ENCODE measurements at places on chromosomes 2 and 18.

GRCh38 chr18:74241426-74241825, 50.3 kb downstream of the CYB5A start:
- no peak for DNase-seq

DNA sequence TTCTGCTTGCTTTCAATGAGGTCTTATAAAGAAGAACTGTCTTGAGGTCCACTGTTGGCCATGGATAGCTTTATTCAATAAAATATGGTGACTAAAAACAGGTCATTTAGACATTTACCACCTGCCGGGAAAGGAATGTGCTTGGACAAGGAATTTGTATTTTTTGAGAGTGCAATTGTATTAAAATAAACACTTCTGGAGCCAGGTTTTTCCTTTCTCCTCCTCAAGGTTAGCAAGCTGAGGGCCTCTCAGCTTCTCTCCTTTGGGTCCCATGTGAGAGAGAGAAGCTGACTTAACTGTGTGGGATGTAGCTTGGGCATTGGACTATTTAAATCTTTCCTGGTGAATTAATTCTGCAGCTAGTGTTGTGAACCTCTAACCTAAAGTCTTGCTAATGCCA, 321.0 kb downstream of the MEIS1 start:
- DNase-seq, result no peak

- no peak for DNase-seq
Observed at GRCh38 chr2:43894743-43895142, 56.0 kb downstream of the ABCG8 start.

DNA sequence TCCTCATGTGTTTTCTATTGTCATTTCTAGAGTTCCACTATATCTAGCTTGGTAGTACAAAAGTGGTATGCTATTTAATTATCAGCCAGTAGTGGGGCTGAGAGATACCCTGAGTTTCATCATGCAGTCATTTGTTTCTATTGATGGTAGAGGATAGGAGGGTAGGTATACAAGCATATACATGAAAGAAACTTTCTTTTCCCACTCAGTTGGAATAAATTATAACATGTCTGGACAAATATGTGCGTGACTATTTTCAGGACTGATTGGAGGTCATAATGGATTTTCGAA, 633.2 kb downstream of the NRXN1 start:
- DNase-seq, result no peak

- DNase-seq, result no peak
Observed at GRCh38 chr2:222713002-222713401, 41.5 kb downstream of the MOGAT1 start.

- peak; percentile 26 for DNase-seq
Observed at GRCh38 chr2:203650860-203651613, 55.4 kb upstream of the CD28 start.

DNA sequence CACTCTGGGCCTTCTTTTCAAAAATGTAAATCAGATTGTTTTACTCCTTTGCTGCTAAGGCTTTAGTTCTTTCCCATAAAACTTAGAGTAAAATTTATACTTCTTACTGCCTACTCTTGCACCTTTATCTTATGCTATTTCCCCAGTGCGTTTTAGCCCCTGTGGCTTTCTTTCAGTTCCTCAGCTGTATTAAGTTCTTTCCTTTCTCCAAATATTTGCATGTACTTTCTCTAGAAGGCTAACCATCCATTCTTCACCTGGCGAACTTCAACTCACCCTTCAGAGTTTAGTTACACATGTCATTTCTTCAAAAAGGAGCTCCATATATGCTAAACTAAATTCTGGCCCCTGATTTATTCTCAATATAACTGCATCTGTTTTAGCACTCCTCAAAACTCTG, 160.7 kb downstream of the FSHR start:
- no peak for DNase-seq

DNA sequence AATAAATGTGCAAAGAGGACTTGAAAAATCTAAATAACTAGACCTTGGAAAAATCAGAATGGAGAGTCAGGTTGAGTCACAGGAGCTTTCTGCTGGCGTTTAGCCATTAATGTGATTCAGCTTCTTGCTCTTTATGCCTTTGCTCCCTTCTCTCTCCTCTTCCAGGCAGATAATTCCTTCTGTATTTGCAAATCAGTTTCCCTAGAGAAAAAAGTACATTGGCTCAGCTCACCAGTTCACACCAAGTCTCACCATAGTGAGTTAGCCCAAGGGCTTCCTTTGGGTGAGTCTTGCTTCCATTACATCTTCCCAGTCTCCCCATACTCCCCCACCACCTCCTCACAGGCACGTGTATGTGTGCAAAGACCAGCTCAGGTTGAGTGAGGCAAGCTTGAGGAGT, 73.6 kb downstream of the CYBRD1 start:
- DNase-seq, result no peak

GRCh38 chr2:193240752-193241151, 1046.0 kb upstream of the TMEFF2 start:
- no peak for DNase-seq

- no peak for DNase-seq
Observed at GRCh38 chr18:56460581-56460980, 177.8 kb downstream of the TXNL1 start.
